ENCODE measurements at places on chromosomes 6 and 20.

- DNase-seq = no peak
Measured at GRCh38 chr6:142749556-142749955, 195.4 kb downstream of the HIVEP2 start.

DNA sequence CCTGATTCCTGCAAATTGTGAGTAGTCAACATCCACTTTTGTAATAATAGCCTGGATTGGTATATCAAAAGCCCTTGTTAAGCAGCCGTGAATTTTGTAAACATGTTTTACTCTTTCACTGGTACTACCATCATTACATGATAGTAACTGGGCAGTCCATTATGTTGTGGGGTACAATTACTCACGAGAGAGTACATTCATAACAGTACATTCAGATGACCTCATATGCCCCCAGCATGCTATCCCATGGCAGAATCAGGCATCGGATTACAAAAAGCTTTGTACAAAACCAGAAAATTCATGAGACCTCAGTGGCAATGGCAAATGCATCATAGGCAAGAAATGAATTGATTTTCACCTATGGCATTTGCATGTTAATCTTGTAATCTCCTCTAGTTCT lies 166.2 kb downstream of the EPM2A start:
- no peak for DNase-seq

GRCh38 chr6:56540232-56541029 lies 102.3 kb downstream of the DST start:
- DNase-seq = no peak

DNA sequence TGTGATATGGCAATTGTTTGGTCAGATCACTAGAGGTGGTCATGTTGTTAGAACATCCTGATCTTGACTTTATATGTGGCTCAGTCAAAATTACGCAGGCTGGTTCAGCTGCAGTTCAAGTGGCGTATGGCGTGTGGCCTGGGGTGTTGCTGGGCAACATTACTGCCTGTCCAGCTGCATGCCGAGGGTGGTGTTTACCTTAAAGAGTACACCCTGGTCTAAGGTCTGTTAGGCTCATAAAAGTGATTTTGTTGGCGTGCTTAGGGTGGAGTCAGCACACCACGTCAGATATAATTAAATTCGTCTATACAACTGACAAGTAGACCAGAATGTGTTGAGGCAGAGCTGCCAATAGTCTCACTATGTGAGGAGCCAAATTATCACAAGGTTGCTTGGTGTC lies 55.6 kb upstream of the NEDD9 start:
- DNase-seq = no peak

GRCh38 chr6:13946506-13946905 lies 21.8 kb downstream of the RNF182 start:
- no peak for DNase-seq

DNA sequence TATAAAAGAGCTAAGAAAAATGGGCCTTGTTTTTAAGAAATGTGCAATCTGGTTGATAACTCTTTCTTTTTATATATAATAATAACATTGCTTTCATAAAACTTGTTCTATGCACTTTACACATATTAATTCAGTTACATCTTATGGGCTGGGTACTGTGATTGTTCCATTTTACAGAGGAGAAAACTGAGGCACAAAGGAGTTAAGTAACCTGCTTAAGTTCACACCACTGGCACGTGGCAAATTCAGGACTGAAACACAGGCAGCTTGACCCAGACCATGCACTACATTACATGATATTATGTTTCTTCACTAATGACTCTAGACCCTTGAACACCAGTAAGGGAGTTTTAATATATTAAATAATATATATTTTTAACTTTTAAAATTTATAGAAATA lies 15.4 kb upstream of the IYD start:
- no peak for DNase-seq

DNA sequence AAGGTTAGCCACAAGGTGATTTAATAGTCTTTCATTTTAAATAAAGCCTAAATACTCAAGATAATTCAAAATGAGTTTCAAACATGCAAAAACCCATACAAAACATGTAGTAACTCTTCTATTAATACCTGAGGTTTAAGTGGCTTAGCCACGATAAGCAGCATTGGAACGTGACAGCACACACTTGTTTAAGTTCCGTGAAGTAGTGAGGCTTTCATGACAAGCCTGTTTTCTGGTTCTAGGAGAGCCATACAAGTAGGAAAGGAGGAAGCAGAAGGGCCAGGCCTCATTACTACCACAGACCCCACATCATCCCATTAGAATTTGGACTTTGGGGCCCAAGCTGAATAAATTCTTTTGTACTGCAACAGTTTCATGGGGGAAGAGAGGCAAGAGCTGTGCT lies 54.3 kb upstream of the PRND start:
- no peak for DNase-seq

DNA sequence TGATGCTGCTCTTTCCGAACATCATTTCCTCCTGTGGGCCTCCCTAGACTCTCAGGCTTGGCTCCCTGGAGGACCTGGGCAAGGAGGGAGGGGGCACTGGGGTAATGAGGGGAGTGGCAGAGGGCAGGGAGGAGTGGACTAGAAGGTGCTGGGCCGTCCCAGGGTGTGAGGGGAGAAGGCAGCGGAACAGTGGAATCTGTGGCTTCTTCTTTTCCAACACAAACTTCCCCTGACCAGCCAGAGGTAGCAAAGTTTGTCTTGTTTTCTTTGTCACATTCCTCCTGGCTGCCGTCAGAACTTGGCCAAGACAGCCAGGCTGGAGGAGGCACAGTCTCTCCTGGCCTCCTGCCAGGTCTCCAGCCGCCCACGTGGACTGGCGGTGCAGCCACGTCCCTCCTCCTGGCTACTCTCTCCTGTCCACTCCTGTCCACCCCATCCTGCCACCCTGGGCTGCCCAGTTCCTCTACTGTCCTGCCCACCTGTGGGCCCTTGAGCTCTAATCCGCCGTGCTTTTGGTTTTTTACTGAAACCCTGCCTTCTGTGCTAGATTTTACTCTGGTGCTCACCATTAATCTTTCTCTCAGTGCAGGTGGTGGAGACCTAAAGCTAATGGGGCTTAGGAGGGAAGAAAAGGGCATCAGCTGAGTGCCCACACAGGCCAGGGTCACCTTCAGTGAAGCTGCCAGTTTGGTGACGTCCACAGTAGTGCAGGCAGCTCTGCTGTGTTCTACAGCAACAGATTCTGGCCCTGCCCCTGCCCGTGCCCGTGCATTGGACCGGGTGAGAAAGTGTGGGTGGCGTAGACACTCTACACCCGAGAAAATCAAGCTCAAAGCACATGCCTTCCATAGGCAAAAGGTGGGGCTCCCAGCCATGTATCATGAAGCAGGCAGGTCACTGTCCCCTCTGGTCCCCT lies 2.8 kb upstream of the CDSN start:
- DNase-seq = no peak

- DNase-seq = no peak
Measured at GRCh38 chr6:91105532-91105931, 518.7 kb upstream of the MAP3K7 start.

DNA sequence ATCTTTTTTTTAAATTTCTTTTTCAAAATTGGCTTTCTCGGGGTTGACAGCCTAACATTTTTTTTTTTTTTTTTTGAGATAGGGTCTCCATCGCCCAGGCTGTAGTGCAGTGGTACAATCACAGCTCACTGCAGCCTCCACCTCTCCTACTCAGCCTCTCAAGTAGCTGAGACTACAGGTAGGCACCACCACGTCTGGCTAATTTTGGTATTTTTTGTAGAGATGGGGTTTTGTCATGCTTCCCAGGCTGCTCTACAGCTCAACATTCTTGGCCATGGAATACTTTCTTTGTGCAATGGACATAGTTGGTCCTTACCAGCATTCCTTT lies 6.4 kb upstream of the CTNNBL1 start:
- DNase-seq = no peak

GRCh38 chr20:51380401-51381385 lies 161.8 kb downstream of the NFATC2 start:
- no peak for DNase-seq

- DNase-seq = no peak
Measured at GRCh38 chr6:136641166-136641565, 90.9 kb upstream of the MAP7 start.

GRCh38 chr6:157974341-157974894 lies 7.2 kb upstream of the SYNJ2 start:
- DNase-seq = no peak

- DNase-seq = no peak
Measured at GRCh38 chr6:166379800-166380199, 2.9 kb downstream of the MPC1 start.

- DNase-seq = no peak
Measured at GRCh38 chr6:168637834-168638233, 196.8 kb downstream of the SMOC2 start.

DNA sequence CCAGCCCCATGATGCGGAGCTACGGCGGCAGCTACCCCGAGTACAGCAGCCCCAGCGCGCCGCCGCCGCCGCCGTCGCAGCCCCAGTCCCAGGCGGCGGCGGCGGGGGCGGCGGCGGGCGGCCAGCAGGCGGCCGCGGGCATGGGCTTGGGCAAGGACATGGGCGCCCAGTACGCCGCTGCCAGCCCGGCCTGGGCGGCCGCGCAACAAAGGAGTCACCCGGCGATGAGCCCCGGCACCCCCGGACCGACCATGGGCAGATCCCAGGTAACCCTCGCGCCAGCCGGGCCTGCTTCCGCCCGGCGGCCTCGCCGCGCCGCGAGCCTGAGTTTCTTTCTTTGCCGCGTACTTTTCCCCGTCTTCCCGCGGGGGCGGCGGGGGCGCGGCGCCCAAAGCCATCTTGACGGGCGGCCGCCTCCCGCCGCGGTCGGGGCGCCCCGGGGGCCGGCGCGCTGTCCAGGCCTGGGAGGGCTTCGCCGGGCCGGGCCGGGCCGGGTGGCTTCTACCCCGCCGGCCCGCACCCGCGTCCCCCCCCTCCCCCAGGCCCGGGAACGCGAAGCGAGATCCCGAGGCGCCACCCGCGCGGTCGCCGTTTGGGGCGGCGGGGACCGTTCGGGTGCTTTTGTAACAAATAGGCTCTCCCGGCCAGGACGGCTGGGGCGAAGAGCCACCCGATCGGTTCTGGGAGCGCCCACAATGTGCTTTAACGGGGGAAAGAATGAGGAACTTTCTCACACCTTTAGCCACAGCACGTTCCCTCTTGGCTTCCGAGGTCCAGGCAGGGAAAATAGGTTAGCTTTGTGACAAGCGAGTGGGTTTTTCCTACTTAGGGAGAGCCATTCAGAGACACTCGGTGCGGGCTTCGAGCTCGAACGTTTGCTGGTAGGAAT lies 2.3 kb downstream of the ARID1B start:
- DNase-seq = peak; percentile 67

DNA sequence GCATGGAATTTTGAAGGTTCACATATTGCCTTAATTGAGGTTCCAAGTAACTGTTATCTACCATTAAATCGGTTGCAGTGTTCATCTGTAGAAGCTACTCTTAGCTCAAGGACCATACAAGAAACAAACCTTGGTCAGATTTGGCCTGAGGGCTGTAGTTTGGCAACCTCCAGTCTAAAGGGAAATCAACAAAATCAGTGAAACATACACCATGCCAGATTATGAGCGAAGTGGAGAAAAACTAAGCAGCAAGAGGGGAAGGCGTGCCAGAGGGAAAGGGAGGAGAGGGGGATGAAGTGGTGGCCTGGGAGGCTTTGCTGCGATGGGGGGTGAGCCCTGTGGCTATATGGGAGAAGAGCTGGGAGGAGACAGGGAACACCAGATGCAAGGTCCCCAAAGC lies 8.8 kb upstream of the SNAI1 start:
- no peak for DNase-seq

DNA sequence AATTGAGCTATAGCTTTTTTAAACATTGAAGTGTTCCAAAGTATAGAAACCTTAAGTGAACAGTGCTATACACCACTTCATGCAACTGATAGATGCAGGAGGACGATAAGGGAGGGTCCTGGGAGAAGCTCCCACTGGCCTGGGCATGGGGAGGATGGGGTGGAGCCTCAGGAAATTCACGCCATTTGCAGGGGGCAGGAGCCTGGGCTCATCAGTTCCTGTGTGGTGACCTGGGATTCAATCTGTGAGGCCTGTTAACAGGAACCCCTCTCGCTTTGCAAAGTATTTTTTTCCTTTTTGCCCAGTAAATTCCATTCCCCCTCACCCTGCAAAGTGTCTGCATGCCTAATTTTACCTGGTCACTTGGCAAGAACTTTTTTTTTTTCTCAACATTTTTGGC lies 11.0 kb upstream of the ASCC3 start:
- no peak for DNase-seq

DNA sequence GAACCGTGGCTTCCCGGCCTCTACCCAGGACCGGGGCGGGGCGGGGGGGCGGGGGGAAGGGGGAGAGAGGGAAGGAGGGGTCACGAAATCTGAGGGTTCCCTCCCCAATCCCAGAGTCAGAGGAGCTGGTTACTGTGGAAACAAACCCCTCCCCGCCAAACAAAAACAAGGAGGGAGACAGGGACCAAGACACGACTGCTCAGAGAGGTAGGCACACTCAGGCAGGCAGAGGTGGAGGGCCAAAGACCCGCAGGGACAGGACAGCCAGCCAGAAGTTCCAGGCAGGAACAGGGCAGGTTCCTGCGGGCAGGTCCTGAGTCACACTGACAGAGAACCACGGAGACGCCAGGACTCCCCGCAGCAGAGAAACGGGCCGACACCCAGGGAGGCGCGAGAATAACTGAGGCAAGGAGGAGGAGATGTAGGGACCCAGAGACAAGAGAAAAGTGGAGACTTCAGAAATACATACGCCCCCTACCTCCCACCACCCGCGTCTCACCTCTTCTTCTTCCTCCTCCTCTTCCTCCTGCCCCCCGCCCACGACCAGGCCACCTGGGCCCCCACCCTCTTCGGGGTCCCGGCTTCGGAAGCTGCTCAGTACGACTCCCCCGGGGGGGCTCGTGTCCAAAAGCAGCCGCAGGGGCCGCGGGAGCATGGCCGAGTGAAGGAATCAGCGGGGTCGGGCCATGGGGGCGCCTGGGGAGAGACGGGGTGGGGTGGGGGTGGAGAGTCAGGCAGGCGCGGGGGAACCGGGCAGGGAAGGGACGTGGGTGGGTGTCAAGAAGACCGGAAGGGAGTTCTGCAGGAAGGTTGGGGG lies 578 bp downstream of the RGL2 start:
- peak; percentile 51 for DNase-seq

DNA sequence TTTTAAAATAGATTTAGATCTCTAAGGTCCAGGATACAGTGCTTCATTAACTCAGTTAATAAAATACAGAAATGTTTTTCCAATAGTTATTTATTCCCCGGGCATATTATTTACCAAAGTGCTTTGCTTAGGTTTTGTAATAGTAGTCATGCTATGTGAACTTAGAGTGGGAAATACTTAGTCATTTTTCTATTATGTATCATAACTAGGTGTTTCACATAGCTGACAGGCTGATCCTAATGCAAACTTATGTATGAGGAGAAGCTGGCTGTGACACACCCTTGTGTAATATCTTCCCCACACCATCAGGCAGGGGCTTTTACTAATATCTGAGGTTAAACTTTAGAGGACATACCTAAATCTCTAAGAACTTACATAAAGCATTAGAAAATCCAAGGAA lies 277.7 kb upstream of the RIMS1 start:
- DNase-seq = no peak

- no peak for DNase-seq
Measured at GRCh38 chr6:37659561-37659960, 38.1 kb downstream of the MDGA1 start.

DNA sequence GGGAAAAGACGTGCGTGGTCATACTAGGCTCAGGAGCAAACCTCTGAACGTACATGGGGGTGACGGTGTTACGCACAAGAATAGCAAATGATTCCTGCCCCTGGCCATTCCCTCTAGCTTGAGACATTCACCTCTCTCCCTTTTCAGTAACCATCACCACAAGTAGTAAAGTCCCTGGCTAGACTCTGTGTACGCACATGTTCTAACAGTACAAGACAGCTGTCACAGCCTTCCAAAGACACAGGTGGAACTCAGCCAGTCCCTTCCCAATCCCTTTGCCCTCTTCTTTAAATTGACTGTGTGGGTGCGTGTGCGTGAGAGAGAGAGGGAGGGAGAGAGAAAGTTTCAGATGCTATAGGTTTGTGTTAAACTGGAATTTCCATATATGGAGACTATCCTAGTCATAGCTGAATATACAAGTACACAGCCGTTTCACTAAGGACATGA lies 67.3 kb downstream of the LY86 start:
- DNase-seq = no peak

Measured in activated CD8-positive, alpha-beta memory T cell treated with anti-CD3 and anti-CD28 coated beads, Interleukin-2, amount 50 U/mL, for 4 hours (primary cell).